Activated CD8-positive, alpha-beta memory T cell treated with anti-CD3 and anti-CD28 coated beads, Interleukin-2, amount 10 ng/mL, durations not matched to agents 7 days and 5 days (primary cell): ENCODE measurements at places on chromosomes 2 and 18. TPM values are rescaled to one million over a fixed set of nuclear protein-coding genes. Genes with fewer than 3 reads are reported as not detected.

Gene NGEF
- not detected for total RNA-seq

Gene ARL4C
- total RNA-seq: 306 TPM

Gene G6PC2
- not detected for total RNA-seq

Gene AQP4
- total RNA-seq: not detected

DNA sequence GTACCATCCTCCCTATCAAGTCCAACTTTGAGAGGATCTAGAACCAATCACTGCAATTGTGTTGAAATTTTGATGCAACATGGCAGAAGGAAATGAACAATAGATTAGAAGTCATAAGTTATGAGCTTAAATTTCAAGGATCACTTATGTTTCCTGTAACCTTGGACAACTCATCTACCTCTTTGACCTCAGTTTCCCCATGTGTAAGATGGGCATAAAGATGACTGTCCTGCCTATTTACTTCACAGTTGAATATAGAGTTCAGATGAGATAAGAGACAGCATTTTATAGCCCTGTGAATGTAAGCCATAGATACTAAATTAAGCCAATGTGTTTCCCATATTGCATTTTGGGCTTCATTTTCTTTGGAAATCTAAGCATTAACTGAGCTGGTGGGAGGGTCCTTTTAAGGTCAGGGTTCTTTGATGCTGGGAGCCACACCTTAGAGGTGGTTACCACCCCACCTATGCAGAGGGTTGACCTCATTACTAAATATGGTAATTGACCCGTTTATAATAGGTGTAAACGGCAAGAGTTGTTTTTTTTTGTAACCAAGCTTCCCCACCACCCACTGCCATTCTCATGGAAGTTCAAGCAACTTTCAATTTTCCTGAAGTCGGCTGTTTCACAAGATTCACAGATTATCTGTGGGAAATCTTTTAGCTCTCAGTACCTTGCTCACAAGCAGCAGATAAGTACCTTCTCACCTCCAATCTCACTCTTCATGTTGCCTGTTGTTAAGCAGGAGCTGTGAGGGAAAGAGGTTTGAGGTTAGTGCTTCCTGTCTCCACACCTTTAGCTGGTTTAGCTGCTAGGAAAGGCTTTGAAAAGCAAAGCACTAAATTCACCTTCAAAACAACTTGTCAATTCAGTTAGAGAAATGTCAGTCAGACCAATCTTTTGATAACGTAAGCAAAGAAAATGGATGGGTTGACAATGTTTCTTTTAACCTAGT, 13.3 kb downstream of the CD28 start:
- H3K27ac ChIP-seq: peak overlapping the region; percentile 88
- peaks cover 74% of the 10 kb centered on the region for H3K4me1 ChIP-seq
- H3K4me3 ChIP-seq: peak overlapping the region; percentile 43
- no peaks in the 10 kb centered on the region for H3K27me3 ChIP-seq
- DNase-seq: no peak

DNA sequence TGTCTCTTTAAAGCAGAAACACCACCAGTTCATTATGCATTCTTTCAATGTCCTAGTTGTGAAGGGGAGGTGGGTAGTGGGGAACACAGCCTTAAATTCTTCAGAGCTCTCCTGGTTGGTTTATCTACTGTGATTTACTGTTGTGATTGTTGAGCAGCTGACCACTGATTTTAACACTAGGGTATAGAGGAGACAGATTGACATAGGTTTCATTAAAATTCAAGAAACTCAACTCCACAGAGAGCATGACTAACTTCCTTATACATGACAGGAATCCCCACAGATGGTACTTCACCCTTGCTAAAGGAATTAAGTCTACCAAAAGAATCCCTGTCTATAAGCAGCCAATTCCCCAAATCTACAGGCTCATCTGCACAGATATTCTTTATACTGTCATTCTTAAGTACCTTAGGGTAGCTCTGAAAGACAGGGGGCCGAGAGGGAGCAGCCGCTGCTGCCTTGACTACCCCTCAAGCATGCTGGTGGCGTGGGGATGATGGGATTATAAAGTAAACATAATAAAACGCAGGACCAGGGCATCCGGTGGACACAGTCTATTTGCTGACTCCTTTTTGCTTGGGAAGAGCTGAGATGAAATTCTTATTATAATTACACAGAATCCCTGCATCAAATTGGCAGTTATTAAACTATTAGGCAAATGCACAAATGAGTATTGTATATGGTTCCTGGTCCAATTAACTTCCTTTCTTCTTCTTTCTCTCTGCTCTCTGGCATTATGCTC, 1377.6 kb upstream of the PIK3C3 start:
- no peak for DNase-seq
- no peak overlapping the region for H3K27ac ChIP-seq

- no peak for DNase-seq
- no peak overlapping the region for H3K4me3 ChIP-seq
- no peaks in the 10 kb centered on the region for H3K27me3 ChIP-seq
- peaks cover 17% of the 10 kb centered on the region for H3K4me1 ChIP-seq
Measured at GRCh38 chr2:46194856-46195255, 102.4 kb upstream of the EPAS1 start.

DNA sequence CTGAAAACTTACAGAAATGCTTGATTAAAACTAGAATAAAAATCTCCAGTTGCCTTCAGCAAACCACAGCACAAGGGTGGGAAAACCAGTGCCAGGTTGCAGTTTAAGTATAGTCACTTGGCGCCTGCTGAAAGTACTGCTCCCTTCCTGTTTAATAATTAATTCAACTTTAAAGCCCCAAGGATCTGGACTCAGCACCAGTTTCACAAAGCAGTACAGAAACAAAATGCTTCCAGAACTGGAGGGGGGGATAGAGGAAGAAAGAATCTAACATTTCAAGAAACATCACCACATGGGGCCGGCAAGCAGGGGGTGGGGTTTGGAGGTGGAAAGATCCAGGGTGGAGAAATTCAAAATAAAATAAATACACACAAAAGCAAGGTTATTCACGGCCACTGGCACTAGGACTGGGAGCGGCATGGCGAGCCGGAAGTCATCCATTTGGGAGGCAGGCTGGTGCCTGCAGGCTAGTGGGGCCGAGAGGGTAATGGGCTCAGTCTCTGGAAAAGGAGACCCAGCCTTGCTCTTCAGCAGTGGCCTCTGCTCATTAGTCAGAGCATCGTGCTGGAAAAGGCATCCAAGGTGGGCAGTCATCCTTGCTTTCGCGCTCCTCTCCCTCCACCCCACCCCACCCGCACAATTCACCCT, 85.8 kb downstream of the POU3F3 start:
- H3K27ac ChIP-seq: no peak overlapping the region
- no peak for DNase-seq
- no peaks in the 10 kb centered on the region for H3K4me1 ChIP-seq

GRCh38 chr2:64488050-64488974, 34.4 kb downstream of the LGALSL start:
- peaks cover 21% of the 10 kb centered on the region for H3K4me1 ChIP-seq
- no peaks in the 10 kb centered on the region for H3K36me3 ChIP-seq
- no peak overlapping the region for H3K4me3 ChIP-seq

GRCh38 chr2:165064743-165065142, 109.4 kb upstream of the SLC38A11 start:
- no peak overlapping the region for H3K4me3 ChIP-seq
- no peaks in the 10 kb centered on the region for H3K27me3 ChIP-seq
- DNase-seq: no peak
- no peaks in the 10 kb centered on the region for H3K36me3 ChIP-seq
